GM04503 (cell line): ENCODE measurements at places on chromosomes 16 and 17.

GRCh38 chr17:1577583-1578013 lies 15.0 kb upstream of the PITPNA start:
- no peak for DNase-seq

DNA sequence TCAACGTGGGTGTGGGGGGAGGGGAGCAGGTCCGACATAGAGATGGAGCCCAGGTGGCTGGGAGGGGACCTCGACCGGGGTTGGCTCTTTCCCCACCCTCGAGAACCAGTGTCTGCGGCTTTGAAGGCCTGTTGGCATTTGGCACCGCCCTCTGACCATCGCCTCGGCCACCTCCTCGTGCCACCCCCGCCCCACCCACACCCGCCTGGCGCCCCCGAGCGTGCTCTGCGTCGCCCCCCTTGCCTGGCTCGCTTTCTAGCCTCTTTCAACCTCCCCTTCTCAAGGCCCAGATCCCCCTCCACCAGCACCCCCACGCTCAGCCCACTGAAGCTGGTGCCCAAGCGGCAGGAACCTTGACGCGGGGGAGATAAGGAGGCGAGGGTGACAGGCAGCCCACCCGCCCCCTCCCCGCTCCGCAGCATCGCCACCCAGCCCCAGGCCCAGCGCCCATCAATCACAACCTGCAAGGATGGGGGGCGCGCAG lies 619 bp downstream of the CACNB1 start:
- DNase-seq: no peak

GRCh38 chr16:66155933-66156332 lies 210.6 kb upstream of the CDH5 start:
- no peak for DNase-seq

DNA sequence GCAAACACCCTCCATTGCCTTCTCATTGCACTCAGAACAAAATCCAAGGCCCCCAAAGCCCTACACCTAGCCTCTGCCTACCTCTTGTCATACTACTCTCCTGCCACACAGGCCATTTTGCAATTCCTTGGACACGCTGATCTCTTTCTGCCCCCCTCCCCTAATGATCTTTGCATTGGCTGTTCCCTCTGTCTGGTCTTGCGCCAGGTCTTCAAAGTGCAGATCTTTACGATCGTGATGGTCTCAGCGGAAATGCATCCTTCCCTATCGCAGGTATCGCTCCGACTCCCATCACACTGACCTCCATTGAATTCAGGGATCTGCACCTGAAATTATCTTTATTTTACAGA lies 777 bp upstream of the MOSMO start:
- no peak for DNase-seq

- DNase-seq: no peak
Measured at GRCh38 chr17:73156887-73157520, 7.8 kb upstream of the SSTR2 start.

DNA sequence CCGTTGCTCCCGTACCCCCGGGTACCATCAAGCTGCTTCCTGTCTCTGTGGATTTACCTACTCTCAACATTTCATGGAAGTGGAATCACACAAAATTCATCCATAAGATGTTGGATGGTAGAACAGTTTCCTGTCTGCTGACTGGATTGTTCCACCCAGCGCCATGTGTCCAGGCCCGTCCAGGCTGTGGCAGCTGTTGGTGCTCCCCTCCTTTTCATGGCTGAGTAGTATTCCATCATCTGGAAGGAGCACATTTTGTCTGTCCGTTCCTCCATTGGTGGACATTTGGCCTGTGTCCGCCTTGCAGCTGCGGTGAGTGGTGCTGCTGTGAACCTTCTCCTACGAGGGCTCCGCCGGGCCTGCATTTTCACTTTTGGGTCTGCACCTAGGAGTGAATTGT lies 18.4 kb downstream of the TSC2 start:
- no peak for DNase-seq

DNA sequence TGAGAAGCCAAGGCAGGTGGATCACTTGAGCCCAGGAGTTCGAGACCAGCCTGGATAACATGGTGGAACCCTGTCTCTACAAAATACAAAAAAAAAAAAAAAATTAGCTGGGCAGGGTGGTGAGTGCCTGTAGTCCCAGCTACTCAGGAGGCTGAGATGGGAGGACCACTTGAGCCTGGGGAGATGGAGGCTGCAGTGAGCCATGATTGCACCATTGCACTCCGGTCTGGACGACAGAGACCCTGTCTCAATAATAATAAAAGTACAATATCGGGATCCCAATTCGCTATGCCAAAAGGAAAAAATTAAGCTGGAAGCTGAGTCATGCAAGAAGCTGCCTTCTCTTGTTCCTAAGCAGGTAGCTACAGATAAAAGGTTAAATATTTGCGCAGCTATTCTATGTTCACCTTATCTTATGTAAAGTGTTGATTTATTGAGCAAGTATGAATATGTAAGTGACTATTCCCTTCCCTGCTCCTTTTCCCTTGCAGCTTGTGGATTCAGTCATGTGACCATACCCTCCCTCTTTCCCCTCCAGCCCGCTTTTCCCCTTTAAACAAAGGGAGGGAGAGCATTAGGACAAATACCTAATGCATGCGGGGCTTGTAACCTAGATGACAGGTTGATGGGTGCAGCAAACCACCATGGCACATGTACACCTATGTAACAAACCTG lies 112.0 kb downstream of the LITAF start:
- DNase-seq: no peak

GRCh38 chr17:57954397-57955182 lies 622 bp downstream of the CUEDC1 start:
- DNase-seq: no peak

- no peak for DNase-seq
Measured at GRCh38 chr16:177394-177822, 928 bp downstream of the HBA1 start.

GRCh38 chr17:39704821-39705551 lies 5.1 kb downstream of the ERBB2 start:
- no peak for DNase-seq

DNA sequence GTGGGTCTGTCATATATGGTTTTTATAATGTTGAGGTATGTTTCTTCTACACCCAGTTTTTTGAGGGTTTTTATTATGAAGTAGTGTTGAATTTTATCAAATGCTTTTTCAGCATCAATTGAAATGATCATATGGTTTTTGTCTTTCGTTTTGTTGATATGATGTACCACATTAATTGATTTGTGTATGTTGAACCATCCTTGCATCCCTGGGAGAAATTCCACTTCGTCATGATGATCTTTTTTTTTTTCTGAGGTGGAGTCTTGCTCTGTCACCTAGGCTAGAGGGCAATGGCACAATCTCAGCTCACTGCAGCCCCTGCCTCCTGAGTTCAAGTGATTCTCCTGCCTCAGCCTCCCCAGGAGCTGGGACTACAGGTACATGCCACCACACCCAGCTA lies 14.0 kb upstream of the TMEM219 start:
- DNase-seq: no peak

DNA sequence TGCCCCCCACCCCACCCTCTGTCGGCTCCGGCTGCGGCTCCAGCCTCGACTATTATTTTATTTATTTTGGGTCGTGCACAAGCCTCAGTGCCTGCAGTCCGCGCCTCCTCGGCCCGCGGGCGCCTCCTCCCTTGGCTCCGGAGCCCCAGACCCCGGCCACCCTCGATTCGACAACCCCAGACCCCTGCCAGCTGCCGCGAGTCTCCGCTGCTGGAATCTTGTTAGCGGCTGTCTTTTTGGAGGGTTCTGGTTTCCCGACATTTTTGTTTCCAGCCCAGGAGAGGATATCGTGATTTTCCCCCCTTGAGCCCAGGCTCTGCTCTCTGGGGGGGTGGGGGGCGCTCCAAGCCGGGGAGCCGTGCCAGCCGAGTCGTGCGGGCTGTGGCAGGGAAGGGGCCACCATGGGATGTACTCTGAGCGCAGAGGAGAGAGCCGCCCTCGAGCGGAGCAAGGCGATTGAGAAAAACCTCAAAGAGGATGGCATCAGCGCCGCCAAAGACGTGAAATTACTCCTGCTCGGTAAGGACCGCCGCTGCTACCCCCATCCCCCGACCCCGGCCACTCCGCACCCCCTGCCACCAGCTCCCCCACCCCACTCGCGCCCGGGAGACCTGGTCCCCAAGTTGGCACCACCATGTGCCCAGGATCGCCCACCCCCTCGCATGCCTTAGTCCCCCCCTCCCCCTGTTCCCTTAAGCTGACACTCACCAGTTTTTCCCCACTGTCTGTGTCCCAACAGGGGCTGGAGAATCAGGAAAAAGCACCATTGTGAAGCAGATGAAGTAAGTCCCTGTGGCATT lies 746 bp downstream of the GNAO1 start:
- DNase-seq: no peak

- no peak for DNase-seq
Measured at GRCh38 chr17:76527430-76528111, 9.9 kb downstream of the CYGB start.

DNA sequence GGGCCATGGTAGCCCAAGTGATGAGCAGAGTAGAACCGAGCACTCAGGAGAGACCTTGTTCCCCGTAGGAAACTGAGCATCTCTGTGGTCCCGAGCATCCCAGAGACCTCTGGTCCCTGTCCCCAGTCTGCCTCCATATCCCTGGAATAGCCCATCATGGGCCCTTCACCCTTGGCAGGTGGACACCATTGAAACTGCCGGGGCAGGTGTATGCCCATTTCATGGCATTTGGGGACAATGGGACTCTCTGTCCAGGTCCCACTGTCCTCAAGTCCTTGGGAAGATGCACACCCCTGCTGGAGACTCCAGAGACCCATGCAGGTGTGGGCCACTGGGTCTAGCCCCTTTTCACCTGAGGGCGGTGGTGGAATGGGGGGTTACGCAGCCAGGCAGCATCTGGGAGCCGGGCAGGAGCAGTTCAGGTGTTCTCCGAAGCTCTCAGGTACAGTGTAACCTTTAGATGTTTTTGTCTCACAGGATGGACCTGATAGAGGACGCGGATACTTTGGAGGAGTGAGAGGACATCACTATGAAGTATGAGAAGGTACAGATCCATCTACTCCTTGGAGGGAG lies 75.9 kb downstream of the GOSR1 start:
- DNase-seq: no peak

- no peak for DNase-seq
Measured at GRCh38 chr16:30515275-30515674, 11.1 kb downstream of the ZNF768 start.

GRCh38 chr16:75471723-75472633 lies 7.5 kb upstream of the TMEM170A start:
- DNase-seq: no peak

DNA sequence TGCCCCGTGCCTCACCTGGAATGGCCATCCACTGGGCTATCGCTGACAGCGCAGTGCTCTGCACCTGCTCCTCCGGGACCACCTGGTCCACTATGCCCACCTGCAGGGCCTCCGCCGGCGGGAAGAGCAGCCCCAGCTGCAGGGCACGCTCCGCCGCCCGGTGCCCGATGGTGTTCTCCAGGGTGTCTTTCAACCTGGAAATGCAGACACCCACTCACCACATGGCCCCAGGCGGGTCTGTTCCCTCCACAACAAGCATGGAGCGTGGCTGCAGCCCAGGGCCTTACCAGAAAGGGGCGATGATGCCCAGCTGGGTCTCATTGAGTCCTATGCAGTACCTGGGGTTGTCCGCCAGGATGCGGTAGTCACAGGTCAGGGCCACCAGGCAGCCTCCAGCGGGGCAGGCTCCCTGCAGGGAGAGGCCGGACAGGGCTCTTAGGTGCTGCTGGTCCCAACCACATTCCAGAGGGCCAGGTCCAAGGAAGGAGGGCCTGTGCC lies 6.8 kb downstream of the DNASE1L2 start:
- no peak for DNase-seq

DNA sequence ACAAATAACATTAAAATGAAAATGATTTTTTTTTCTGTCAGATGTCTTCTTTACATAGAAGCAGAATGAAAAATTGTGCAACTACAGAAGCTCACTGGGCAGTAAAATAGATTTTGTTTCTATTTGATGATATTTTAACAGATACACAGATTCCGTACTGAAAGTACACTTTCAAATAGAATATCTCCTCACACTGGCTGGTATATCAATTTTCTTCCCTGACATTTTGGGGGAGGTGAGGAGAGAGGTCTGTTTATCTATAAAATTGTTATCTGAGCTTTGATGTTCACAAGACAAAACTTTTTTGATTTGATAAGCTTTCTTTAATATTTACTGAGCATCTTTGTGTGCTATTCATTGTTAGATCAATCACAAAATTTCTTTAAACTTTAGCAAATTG lies 124.3 kb upstream of the NACA2 start:
- DNase-seq: no peak
